ENCODE measurements at places on chromosomes 5 and 9.

- DNase-seq, result no peak
Measured at GRCh38 chr9:86135371-86135770, 36.0 kb upstream of the GOLM1 start.

DNA sequence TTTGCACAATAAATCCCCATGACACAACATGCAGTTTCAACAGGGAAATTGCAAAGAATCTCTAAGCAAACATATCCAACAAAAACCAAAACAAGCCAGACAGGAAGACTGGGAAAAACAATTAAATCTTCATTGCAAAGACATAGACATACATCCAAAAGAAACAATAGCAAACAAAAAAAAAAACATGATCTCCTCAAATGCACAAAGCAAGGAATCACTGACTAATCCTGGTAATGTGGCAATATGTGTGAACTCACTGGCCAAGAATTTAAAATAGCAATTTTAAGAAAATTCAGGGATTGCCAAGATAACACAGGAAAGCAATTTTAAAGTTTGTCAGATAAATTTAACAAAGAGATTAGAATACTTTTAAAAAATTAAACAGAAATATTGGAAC is 520.1 kb upstream of the SMC2 start:
- no peak for DNase-seq

DNA sequence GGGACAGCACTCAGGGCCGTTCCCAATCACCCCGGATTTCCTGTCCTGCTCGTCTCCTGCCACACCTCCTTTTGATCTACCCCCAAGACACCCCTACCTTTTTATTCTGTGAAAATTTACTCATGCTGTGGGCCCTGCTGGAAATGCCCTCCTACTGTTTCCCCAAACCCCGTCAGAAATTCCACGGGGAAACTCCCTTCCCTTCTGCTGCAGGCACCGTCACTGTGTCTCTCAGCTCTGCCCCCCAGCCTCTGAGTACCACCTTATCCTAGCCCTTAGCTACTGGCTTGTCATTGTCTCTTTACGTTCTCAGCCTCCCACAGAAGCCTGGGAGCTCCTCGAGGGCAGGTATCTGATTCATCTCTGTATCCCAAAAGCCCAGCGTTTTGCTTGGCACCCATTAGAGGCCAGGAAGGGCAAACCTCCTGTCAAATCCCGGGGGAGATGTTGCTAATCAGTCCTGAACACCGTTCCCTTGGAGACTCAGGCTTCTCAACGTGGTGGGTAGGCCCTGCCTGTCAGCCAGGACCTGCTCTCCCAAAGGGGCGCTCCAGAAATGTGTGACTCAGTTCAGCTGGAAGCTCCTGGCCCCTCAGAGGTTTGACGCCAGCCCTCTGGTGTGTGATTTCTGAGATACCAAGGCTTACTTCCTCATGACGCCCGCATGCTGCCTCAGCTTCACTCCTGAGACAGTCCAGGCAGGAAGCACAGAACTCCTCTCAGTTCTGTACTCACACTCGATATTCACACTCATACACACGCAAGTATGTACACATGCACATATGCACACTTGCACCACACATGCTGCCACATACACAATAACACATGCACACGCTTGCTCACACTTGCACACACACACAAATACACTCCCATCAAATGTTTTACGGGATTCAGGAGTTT is 50.7 kb upstream of the GRHPR start:
- no peak for DNase-seq

DNA sequence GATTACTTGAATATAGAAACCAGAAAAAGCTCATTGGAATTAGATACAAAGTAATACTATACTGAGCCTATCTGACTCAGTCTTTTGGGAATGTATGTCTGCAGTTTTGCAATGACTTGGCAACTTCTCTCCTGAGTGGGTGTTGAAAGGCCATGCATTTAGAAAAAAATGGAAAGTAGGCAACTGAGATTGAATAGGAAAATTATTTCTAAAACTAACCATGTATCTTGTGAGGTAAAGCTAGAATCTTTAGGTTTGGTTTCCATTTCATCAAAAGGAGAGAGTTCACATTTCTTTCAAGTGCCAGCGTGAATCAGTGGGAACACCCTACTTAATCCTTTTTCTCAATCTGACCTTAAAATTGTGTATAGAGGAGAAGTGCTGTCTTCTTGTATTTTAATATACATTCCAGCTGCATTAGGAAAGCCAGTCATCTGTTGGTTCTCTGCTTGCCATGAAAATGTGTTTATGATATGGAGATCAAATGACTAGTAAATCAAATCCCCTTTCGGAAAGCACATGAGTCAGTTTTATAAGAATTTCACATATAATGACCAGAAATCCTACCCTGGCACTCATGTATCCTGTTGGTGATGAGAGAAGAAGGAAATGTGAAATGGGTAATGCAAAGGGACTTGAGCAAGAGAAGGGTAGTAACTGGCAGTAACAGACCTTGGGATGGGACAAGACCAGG is 30.4 kb downstream of the NFX1 start:
- peak; percentile 16 for DNase-seq

DNA sequence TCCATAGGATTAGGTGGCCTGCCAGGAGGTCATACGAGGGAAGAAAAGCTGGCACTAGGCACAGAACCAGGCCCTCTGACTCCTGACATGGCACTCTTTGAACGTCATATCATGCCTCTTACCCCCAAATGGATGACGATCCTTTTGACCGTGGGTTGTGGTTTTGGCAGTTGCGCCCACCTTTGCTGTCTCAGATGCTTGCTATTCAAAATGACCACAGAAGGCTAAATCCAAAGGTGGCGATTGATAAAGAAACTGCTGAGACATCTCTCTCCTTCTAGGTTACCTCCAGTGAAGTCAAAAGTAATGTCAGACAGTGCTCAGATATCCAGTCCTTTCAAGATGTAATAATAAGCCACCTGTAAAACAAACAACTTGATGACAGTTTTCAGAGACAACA is 385.0 kb downstream of the EFNA5 start:
- no peak for DNase-seq

DNA sequence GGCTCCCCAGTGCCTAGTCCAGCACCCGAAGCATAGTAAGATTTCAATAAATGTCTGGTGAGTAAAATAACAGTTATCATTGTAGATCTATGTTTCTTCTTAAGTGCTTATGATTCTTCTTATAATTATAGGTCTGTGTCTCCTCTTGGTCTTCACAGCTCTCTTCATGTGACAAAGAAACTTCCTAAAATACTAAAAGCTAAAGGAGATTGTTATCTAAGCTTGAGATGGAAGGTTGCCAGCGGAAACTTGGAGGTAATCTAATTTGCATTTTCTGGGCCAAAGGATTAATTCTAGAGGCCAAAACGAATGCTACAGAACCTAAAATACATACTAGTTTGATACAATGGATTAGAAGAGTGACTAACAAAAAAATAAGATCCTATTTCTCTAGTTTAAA is 13.6 kb upstream of the ARHGAP26 start:
- no peak for DNase-seq

GRCh38 chr5:151171529-151171928 is 13.9 kb upstream of the ANXA6 start:
- DNase-seq, result no peak

DNA sequence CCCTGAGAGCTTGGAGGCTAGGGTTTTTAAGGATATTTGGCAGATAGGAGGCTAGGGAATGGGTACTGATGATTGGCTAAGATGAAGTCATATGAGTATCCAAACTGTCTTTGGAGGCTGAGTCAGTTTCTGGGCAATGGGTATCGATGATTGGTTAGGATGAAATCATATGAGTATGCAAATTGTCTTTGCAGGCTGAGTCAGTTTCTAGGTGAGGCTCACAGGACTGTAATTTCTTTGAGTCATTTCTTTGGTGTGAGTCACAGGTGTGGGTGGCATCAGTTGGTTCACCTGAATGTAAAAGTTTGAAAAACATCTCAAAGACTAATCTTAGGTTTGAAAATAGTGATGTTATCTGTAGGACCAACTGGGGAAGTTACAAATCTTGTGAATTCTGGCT is 1068.0 kb downstream of the NR2F1-AS1 start:
- no peak for DNase-seq

- DNase-seq, result no peak
Measured at GRCh38 chr9:134208310-134208841, 44.0 kb upstream of the RNU6ATAC start.

DNA sequence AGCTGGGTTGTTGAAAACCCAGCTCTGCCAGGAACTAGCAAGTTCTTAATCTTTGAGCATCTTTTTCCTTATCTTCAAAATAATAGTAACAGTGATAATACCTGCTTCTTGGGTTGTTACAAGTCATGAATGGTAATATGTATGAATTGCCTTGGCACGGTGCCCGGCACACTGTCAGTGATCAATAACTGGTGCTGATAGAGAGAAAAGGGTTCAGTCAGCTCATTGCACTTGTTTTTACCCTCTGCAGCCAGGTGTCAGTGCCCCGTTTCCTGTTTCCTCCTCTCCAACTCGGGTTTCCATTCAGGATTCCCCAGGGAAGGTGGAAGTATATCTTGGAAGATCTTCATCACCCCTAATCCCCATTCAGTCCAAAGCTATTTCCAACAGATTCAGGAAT is 15.8 kb upstream of the NIPAL4 start:
- DNase-seq, result no peak

- DNase-seq, result peak; percentile 55
Measured at GRCh38 chr9:88106492-88106891, 31.8 kb downstream of the SPATA31C2 start.

- no peak for DNase-seq
Measured at GRCh38 chr5:112862085-112862484, 998 bp downstream of the SRP19 start.

DNA sequence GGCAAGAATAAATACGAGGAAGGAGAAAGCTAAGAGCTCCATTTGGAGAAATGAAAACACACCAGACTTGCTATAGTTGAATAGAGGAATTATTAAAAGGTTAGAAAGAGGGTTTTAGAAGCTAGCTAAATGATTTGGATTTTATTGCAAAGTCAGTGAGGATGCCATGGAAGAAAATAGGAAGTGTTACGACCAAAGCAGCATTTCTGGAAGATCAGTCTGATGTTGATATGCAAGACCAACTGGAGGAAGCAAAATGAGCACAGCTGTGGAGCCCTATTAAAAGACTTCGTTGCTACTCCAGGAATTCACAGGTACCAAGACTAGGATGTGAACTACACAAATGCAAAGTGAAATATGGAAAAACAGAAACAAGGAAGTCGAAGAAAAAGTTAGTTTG is 2.1 kb downstream of the DHX29 start:
- no peak for DNase-seq

GRCh38 chr9:134571326-134571931 is 70.2 kb upstream of the COL5A1 start:
- no peak for DNase-seq

DNA sequence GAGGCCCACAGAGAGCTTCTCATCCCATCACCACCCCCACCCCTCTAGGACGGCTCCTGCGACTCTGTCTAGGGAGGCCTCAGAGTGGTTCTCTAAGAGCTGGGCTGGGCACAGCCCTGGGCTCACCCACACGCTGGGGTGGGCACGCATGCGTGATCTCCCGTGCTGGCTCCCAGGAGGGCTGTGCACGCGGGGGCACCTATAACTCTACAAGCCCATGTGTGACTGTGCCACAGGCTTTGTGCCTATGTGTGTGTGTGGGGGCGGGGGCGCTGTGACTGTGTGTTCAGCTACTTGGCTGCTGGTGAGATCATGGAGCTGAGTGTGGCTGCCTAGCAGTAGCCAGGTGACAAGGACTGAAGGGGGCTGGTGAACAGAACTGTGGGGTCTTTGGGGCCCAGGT is 32.2 kb downstream of the NDUFA8 start:
- DNase-seq, result no peak

DNA sequence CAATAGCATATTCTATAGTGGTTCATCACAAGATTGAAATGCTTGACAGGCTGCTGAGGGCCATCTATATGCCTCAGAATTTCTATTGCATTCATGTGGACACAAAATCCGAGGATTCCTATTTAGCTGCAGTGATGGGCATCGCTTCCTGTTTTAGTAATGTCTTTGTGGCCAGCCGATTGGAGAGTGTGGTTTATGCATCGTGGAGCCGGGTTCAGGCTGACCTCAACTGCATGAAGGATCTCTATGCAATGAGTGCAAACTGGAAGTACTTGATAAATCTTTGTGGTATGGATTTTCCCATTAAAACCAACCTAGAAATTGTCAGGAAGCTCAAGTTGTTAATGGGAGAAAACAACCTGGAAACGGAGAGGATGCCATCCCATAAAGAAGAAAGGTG is 43.8 kb downstream of the GCNT1 start:
- no peak for DNase-seq

DNA sequence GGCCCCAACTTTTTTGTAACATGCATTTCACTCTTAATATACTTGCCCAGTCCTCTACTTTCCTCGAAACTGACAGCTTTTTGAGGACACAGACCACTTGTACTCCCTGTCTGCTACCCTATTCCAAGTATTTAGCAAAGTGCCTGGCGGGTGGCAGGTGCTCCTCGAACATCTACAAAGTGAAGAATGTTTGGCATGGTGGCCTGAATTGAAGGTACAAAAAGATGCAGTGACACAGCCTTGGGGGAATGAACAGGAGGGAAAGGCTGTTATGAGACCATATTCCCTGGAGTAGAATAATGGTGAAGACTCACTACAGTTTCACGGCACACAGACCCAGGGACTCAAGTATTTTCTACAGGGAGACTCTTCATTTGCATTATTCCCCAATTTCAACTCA is 590.9 kb downstream of the PRELID2 start:
- DNase-seq, result no peak

GRCh38 chr9:107711542-107711941 is 222.0 kb upstream of the KLF4 start:
- DNase-seq, result no peak

- no peak for DNase-seq
Measured at GRCh38 chr5:142412581-142412980, 87.8 kb upstream of the SPRY4 start.

DNA sequence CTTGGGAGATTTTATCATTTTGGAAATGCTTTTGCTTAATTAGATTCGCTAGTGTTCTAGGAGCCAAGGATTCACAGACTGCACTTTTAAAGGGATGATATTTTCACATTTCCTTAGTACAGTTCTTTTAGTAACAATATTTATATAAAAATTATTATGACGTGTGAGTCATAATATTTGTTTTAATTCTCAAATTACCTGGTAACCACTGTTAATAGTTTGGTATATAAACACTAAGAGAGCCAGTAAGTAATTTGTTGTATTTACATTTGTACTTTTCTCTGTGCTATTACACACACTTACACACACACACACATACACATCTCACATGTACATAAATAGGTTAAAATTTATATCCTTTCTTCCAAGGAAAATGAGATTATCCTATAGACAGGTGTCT is 58.8 kb upstream of the RAD23B start:
- no peak for DNase-seq

DNA sequence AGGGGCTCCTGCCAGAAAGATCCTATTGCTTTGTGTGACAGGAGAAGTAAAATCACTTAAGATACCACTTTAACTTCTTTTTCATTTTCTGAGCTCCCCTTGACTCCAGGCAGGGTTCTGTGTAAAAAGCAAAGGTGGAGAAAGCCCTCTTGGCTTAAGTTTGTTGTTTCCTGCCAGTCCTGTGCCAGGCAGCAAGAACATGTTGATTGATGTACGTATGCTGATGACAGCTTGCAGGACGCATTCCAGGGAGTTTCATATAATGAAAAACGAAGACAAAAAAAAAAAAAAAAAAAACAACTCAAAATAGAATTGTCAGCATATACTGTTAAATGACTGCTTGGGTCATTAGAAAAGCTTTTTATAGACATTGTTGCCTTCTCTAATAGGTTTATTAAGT is 251.7 kb downstream of the PSAT1 start:
- no peak for DNase-seq

- no peak for DNase-seq
Measured at GRCh38 chr5:172383191-172383802, 71.0 kb downstream of the SH3PXD2B start.

GRCh38 chr5:138466900-138467710 is 1.8 kb downstream of the EGR1 start:
- no peak for DNase-seq
